ENCODE measurements at places on chromosomes 3 and 15.

DNA sequence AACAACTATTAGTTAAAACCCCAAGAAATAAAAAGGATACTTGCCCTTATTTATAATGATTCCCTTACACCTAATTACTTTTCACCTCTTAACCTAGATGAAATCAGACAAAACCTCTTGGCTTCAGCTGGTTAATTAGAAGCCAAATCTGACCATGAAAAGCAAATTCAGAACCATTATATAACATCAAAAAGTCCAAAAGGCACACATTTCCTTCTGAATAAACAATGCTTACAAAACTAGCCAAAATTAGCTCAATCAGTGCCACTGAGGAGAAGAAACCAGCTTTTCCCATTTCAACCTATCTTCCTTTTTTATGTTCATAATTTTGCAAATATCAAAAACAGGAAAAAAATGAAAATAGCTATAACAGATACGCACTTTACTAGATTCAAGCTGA, 3.2 kb downstream of the EHHADH start:
- no peak for DNase-seq

- no peak for DNase-seq
These were observed 18.6 kb downstream of the LRRN1 start for GRCh38 chr3:3817865-3818264.

GRCh38 chr3:38597502-38598060, 51.9 kb downstream of the SCN5A start:
- DNase-seq: no peak

GRCh38 chr3:95750097-95750496, 1064.3 kb upstream of the EPHA6 start:
- DNase-seq: no peak

- DNase-seq: no peak
These were observed 64.8 kb upstream of the CLSTN2 start for GRCh38 chr3:139870000-139870675.

- DNase-seq: no peak
These were observed 25.6 kb upstream of the LCTL start for GRCh38 chr15:66591322-66591862.

DNA sequence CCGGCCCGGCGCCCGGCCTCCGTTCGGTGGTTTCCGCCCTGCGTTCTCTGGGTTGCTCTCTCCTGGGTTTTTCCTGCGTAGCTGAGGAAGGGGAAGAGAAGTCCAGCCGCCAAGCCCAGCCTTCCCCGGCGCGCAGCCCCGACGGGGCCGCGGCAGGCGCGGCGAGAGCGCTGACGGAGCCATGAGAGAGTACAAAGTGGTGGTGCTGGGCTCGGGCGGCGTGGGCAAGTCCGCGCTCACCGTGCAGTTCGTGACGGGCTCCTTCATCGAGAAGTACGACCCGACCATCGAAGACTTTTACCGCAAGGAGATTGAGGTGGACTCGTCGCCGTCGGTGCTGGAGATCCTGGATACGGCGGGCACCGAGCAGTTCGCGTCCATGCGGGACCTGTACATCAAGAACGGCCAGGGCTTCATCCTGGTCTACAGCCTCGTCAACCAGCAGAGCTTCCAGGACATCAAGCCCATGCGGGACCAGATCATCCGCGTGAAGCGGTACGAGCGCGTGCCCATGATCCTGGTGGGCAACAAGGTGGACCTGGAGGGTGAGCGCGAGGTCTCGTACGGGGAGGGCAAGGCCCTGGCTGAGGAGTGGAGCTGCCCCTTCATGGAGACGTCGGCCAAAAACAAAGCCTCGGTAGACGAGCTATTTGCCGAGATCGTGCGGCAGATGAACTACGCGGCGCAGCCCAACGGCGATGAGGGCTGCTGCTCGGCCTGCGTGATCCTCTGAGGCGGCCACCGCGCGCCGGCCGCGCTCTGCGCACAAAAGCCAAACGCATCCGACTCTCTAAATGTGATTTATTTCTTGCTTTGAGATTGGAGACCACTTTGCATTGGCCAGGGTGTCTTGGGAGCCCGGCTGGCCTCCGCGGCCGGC, 727 bp downstream of the RAP2B start:
- peak; percentile 63 for DNase-seq

GRCh38 chr15:52379395-52380106, 83.9 kb upstream of the MYO5C start:
- DNase-seq: no peak

GRCh38 chr3:158961471-158961870, 159.6 kb downstream of the MFSD1 start:
- no peak for DNase-seq

GRCh38 chr3:52097851-52098507, 41.6 kb upstream of the DUSP7 start:
- DNase-seq: no peak

DNA sequence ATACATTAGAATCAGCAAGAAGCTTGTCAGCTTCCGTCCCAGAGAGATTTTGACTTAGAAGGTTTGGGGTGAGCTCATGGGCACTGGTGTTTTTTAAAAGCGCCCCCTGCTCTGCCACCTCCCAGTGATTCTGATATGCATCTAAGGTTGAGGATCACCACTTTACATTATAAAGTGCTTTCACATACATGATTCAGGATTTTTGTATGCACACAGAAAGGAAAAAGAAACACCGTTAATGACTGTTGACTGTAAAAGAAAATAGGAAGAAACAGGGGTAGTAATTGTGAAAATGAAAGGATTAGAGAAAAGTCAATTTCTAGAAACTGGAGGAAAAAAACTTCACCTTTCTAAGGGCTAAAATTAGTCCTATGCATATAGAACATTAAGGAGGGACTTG, 104.9 kb upstream of the ZBED2 start:
- DNase-seq: no peak

DNA sequence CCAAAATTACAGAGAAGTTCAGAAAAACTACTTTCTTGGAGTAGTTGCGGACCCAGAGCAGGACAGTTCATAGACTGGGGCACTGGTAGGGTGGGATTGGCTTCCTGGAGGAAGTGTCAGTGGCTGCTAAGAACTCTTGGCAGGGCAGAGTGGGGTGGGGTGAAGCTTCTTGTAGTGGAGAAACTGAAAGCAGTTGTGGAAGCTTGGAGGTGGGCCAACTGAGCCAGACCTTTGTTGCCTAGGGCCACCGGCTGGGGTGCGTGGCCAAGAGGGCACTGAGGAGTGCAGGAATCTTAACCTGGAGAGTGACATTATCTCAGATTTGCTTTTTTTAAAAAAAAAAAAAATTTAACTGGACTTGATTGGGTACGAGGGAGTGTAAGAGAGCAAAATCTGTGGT, 3.1 kb downstream of the KAT2B start:
- no peak for DNase-seq

DNA sequence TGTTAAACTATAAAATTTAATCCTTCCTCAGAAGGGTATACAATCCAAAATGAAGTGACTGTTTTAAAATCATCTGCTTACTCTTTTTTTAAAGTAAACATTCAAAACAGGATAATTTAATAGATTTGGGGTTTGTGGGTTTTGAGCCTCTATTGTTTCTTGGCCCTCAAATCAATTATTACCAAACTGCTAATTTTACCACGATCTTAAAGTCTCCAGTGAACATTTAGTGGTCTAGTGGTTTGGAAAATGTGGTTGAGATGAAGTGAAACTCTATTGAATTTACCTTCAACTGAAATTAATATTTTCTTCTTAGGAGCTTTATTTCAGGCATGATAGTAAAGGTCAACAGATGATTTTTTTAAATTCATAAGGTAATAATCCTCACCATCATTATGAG, 11.2 kb upstream of the ATP11B start:
- DNase-seq: no peak

- no peak for DNase-seq
These were observed 38.4 kb upstream of the PLXND1 start for GRCh38 chr3:129644836-129645235.

DNA sequence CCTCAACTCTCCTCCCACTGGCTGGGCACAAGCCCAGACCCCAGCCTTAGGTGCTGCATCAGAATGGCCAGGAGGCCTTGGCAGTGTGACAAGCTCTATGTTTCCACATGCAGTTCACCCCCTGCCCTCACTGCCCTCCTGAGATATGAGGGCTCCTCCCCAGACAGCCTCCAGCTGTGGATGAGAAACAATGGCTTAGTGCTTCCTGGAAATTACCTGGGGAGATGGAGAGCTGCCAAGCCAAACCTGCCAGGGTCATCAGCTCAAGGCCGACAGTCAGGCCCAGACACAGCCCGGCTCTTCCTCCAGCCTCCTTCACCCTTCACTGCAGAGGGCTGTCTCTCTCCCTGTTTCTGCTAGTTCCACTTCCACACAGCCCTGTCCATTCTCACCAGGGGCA, 76.3 kb downstream of the MYLK start:
- peak; percentile 78 for DNase-seq

- no peak for DNase-seq
These were observed 4.4 kb downstream of the GXYLT2 start for GRCh38 chr3:72892081-72892775.

- no peak for DNase-seq
These were observed 17.5 kb downstream of the ALS2CL start for GRCh38 chr3:46675843-46676567.

- DNase-seq: peak; percentile 63
These were observed 27.5 kb downstream of the PLSCR5 start for GRCh38 chr3:146577662-146578061.

GRCh38 chr15:68985361-68985891, 29.1 kb upstream of the NOX5 start:
- no peak for DNase-seq

- DNase-seq: no peak
These were observed 44.2 kb downstream of the CMTM8 start for GRCh38 chr3:32282578-32283154.

- no peak for DNase-seq
These were observed 4.0 kb downstream of the MAP2K1 start for GRCh38 chr15:66390678-66391077.

DNA sequence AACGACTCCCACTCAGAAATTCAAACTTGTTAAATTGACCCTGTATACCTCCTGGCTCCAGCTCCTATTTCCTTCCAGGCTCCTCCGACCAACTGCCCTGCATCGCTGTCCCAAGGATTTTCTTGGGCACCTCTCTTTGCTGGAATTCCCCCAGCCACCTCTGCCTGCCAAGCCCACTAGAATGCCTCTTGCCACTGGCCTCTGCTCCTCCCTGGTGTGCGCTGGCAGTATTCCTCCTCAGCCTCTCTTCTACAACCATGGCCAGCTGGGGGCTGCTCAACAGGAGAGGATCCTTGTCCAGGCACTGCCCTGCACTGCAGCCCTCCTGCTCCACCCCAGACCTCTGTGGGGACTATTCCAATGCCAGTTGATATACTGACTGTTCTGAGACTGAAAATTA, 7.4 kb downstream of the WNT7A start:
- no peak for DNase-seq

- no peak for DNase-seq
These were observed 22.6 kb downstream of the SLC51A start for GRCh38 chr3:196238612-196239560.

GRCh38 chr3:181252631-181253030, 263.1 kb upstream of the DNAJC19 start:
- DNase-seq: peak; percentile 95

DNA sequence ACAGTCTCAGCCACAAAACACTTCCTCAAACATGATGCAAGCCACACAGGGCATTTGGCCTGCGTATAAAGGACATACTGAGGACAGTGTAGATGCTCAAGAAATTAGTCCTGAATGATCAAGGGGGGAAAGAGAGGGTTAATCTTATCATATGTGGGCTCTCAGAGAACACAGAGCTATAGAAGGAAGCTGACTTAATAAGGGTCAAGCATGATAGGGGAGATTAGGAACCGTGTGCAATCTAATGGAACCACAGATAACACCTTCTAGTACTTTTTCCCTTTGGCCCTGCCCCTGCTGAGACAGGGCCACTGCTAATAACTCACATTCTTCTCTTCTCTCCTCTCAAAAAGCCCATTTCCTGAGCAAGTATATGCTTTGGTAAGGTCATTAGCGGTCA, 114.1 kb upstream of the ADAMTS9 start:
- DNase-seq: no peak

GRCh38 chr3:5972586-5972985, 785.1 kb downstream of the EDEM1 start:
- no peak for DNase-seq

- no peak for DNase-seq
These were observed 44.6 kb downstream of the ABHD2 start for GRCh38 chr15:89132611-89133507.

DNA sequence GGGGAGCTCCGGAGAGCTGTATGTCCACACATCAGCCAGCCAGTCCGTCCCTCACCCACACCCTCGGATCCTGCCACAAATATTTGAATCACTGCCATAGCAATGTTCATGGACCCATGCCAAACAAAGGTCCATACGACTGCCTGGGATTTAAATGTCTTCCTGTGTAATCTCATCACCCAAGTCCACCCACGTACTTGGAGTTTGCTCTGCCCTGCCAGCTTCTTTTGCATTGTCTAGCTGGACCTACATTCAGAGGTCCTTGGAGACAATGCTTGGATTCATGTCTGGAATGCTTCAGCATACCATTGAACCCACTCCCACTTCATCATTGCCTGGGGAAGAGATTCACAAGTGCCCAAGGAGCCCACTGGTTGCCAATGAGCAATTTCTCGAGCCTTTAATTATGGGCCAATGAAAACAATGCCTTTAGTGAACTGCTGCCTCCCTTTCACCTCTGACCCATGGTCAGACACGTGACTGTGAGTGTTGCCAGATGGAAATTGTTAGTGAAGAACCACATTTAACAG, 90.4 kb upstream of the PHLDB2 start:
- DNase-seq: no peak

DNA sequence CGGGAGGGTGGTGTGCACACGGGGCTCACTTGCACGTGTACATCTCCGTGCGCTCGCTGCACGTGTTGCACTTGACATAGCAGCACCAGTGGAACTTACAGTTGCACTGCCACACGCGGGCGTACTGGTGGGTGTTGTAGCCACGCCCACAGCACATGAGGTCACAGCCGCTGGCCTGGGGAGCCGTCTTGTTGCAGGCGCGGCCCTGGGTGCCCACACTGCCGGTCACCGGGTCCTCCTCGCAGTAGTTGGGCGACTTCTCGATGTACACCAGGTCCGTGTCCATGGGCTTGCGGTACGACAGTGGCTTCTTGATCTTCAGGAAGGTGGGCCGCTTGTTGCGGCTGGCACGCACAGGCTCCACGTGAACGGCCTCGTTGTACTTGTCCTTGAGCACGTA, 61.0 kb downstream of the WNT7A start:
- DNase-seq: no peak

- DNase-seq: no peak
These were observed 56.0 kb downstream of the RPLP1 start for GRCh38 chr15:69508659-69509058.

GRCh38 chr3:196210673-196211556, at the start of gene ZDHHC19:
ZDHHC19 (minus strand) TSS chr3:196211400; CDS start chr3:196211315, 85 bp downstream.
- no peak for DNase-seq

DNA sequence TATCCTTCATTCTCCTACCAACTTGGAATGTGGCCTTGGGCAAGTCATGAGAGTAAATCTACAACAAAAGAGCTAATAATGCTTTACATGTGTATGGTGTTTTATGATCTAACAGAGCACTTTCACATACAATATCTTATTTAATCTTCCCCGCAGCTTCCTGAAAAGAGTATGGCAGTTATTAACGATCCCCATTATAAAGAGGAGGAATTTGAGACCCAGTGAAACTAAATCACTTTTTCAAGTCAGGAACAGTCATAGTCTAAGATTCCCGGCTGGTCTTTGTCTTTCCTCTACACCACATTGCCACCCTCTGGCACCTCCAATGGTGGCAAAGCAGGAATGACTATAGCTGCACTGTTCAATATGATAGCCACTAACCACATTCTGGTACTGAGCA, 69.7 kb upstream of the CMSS1 start:
- peak; percentile 5 for DNase-seq

GRCh38 chr3:127287840-127288239, at the start of gene PRR20G:
PRR20G (minus strand) TSS chr3:127288046; CDS start chr3:127287365, 681 bp downstream.
- no peak for DNase-seq
